HAP-1 (cell line): ENCODE measurements at places on chromosomes 7 and 10.
A peak's percentile ranks its signal among the peaks of the same experiment; 100 is the strongest.

- peak; percentile 69 for DNase-seq
These were observed 11.6 kb upstream of the SVIL start for GRCh38 chr10:29646238-29646902.

GRCh38 chr10:43234471-43235041 is 32.3 kb downstream of the RASGEF1A start:
- DNase-seq, result no peak

DNA sequence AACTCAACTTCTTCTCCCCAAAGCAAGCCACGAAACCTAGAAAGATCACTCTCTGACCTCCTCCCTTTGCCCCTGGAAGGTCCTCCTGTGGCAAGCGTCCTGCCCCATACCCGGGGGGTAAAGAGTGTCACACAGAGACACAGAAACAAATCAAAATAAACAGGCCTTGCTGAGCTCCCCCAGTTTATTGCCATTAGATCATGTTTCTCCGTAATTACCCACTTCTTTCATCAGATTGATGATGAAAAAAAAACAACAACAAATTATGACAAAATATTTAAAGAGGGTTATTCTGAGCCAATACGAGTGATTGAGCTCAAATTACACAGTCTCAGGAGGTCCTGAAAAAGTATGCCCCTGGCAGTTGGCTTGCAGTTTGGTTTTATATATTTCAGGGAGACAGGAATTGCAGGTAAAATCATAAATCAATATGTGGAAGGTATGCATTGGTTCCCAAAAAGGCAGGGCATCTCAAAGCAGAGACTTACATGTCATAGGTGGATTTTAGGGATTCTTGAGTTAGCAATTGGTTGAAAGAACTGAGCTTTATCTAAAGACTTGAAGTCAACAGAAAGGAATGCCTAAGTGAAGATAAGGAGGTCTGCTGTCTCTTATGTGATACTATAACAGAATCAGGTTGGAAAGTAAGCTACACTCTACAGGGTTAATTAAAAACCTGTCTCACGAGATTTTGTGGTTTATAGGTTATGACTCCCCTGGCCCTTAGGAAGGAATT is 86.2 kb downstream of the APBB1IP start:
- DNase-seq, result no peak

- no peak for DNase-seq
These were observed 31.1 kb upstream of the SGCE start for GRCh38 chr7:94687076-94687475.

GRCh38 chr7:133320891-133321290 is 68.0 kb downstream of the EXOC4 start:
- no peak for DNase-seq
